ENCODE measurements at places on chromosomes 12 and 14.

DNA sequence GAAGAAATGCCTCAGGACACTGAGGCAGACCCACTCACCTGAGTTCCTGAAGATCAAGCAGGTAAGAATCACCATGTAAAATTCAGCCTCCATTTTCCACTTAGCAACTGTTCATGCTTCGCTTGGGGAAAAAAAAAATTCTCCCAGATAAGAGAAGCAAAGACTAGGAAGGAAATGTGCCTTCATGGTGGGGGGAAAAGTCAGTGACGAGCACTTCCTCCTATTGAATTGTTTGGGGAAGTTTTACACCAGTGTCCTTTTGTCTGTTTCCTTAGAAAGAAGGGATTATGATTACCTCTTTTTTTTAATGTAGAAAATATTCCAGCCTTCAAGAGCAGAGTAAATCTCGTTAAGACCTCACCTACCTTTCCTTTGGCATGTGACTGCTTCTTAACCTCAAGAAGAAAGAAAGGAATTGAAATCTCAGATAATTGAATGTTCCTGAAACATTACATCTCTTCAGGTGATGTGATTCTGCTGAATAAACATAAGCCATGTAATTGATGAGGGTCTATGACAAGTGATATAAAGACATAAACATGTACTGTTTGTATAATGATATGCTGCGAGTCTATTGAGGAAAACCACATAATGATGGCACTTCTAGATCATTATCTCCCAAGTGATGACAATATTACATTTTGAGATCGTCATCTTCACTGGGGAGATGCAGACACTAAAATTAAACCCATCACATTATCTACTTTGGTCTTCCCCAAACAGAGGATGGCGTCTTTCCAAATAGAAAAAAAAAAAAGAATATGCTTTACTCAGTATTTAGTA, at the start of gene PTPRB:
PTPRB (minus strand) TSS at position 127 of the 783 bp plus-strand sequence; CDS start at position 93, 34 bp downstream.
- no peak for DNase-seq

DNA sequence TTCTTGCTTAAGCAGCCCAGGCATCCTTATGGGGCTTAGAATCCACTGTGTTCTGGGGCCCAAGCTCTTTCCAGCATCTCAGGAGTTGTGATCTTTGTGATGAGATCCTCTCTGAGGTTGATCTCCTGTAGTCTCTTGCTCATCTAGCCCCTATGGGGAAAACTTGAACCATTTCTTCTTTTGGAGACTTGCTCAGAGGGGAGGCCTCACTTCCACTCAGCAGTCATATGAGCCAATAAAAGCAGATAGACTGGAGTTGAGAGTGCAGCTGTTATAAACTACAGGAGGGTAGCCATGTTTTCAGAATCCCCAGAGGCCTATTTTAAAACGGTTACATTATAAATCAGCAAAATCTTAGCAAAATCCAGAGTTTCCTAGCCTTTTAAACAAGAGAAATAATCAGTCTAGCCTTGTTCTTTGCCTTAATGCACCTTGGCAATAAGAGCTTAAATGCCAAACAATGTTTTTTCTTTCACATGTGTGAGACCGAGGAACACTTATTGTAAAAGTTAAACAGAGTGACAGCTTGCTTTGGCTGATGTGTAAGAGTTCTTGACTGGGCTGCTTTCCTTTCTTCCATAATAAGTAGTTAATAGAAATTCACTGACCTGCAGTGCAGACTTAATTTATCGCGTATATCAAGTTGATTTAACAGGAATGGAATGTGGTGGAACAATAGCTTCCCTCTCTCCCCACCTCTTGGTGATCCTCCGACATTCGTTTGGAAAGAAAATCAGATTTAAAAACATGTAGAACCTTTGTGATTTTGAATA, 168.3 kb downstream of the NEDD1 start:
- DNase-seq = no peak

- no peak for DNase-seq
Measured at GRCh38 chr12:80821513-80822000, 104.8 kb downstream of the MYF5 start.

- DNase-seq = no peak
Measured at GRCh38 chr14:35808076-35808637, 938 bp downstream of the RALGAPA1 start.

DNA sequence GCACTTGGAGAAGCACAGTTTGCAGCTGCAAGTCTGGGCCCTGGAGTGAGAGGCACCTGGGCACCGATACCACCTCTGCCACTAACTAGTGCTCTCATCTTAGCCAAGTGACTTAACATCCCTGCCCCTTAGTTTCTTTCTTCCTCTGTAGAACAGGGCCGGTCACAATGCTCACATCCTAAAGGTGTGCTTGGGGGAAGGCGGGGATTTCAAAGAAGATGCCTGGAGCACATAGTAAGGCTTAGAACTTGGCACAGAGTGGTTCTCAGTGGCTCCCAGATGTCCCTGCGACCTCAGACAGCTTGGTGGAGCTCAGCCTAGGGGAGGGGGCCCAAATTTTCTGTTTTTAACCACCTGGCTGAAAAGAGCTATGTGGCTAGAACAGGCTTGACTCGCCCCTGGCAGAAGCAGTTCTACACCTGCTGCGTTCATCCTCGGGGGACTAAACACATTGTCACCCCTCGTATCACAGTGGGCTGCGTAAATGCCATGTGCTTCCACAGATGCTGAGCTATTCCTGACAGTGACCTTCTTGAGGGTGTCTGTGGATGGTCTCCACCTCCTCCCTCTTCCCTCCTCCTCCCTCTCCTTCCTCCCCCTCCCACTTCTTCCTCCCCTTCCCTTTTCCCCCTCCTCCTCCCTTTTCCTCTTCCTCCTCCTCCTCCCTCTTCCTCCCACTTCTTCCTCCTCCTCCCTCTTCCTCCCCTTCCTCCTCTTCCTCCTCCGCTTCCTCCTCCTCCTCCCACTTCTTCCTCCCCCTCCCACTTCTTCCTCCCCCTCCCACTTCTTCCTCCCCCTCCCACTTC, 112.1 kb downstream of the PHETA1 start:
- no peak for DNase-seq

- DNase-seq = no peak
Measured at GRCh38 chr12:110330124-110330523, 49.1 kb downstream of the ATP2A2 start.

GRCh38 chr12:12216349-12217017, 50.4 kb downstream of the LRP6 start:
- no peak for DNase-seq

DNA sequence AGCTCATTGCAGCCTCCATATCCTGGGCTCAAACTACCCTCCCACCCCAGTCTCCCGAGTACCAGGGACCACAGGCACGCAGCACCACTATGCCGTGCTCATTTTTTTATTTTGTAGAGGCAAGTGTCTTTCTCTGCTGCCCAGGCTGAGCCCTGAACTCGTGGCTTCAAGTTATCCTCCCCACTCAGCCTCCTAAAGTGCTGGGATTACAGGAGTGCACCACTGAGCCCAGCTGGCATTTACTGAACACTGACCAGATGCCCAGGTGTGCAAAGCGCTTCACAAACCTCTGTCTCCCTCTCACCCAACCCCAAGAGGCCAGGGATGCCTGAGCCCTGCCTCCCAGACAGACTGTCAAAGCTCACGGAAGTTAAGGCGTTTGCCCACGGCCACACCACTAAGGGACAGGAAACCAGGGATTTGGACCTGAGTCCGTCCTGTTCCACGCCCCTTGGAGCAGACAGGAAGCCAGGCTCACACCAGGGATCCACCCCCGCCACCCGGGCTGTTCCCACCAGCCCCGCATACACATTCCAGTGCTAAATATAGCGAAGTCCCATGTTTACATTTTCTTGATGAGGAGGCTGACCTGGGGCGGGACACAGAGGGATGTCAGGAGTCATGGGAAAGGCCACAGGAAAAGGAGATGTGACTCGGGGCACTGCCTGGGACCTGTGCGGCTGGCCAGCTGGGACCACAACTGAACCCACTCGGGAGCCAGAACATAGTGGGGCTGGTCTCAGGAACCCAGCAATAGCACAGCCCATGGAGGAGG, 51.2 kb downstream of the TESC start:
- DNase-seq = no peak

DNA sequence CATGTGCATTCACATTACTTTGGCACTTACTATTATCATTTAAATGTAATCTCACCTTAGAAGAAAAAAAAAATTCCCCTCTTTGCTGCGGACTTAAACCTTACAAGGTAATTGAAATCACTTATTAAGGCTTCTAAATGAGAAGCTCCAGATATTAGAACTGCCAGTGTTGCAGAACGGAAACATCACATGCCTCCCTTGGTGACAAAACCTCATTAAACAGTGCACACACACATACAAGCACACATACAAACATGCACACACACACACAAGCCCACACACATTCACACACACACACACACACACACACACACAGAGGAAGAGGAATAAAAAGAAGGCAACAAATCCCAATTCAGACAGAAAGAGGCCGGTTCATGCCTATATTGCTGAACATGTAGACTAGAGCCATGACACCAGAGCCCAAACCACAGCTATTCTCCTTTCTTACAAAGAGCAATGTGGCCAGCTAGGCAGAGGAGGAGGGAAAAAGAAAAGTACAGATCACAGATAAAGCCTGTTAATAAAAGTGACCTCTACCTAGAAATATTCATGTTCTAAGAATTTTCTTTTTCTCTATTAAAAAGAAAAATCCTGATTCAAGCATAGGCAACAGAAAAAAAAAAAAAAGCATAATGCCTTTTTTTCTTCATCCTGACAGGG, 405.2 kb upstream of the FLRT2 start:
- no peak for DNase-seq

GRCh38 chr12:62136496-62136895, 123.7 kb upstream of the USP15 start:
- DNase-seq = no peak

GRCh38 chr12:130876297-130876696, 4.4 kb downstream of the RAN start:
- no peak for DNase-seq

DNA sequence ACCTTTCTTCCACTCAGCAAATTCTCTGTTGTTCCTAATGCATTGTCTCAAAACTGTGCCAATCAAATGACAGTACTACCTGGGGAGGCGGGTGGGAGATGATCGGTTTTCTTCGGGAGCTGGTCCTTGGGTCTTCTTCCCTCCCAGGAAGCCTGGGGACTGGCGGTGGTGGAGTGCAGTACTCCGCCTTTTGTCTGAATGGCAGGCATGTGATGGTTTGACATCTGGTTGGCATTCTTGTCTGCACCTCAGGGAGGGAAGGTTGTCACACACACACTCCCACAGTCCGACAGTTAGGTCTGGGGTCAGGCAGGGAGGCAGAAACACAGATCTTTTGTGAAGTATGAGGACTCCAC, 114.8 kb downstream of the SNAPC1 start:
- no peak for DNase-seq

DNA sequence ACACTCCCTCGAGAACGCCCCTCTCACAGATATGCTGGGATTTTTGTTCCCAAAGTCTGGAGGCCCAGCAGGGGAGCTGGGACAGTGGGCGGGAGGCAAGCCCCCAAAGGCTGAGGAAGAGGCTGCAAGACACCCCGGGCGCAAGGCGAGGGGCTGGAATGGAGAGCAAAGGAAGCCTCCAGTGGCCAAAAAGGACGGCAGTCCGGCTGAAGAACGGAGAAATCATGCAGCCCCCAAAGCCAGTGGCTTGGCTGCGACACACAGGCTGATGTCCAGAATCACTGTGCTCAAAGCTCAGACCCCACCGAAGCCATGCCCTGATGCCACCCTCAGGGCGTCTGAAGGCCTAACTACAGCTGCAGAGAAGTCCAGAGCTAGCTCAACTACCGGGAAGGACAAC, 10.9 kb downstream of the CLBA1 start:
- no peak for DNase-seq

- no peak for DNase-seq
Measured at GRCh38 chr14:28966416-28967233, 200.0 kb downstream of the FOXG1 start.

DNA sequence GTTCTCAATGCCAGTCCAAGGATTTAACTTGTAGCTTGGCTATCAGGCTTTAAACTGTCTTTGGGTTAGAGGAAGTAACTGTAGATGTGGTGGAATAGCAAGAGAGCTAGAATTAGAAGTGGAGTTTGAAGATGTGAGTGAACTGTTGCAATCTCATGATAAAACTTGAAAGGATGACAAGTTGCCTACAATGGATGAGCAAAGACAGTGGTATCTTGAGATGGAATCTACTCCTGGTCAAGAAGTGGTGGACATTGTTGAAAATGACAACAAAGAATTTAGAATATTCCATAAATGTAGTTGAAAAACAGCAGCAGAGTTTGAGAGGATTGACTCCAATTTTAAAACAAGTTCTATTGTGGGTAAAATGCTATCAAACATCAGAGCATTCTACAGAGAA, 199.0 kb downstream of the DUSP6 start:
- no peak for DNase-seq

DNA sequence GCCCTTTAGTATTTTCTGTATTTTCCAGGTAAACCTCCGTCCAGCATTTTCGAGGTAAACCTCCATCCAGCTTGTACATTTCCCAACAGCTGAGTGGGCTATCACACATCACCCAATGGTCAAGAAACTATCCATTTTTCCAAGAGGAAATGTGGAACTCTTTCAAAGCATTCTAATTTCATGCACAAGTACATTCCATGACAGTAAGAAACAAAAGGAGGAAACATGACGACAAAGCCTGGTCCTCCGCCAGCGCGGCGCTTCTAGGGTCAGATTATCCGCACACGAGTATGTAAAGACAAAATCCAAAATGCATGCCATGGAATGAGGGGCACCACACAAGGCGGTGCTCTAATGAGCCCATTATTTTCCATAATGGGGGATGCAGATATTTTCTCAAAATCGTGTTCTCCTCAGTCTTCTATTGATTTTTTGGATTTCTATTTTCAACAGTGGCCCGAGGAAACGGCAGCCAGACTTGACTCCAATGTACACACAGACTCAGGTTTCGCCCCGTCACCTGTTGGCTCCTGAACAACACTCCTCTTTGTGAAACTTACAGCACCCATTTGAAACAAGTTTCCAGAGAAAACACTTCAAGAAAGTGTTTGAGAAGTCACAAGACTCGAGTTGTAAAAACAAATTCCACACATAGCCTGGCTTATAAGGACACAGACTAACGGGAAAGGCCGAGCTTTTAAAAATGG, 107.4 kb downstream of the PRICKLE1 start:
- DNase-seq = no peak

- DNase-seq = no peak
Measured at GRCh38 chr12:124440031-124440626, 127.3 kb downstream of the NCOR2 start.

DNA sequence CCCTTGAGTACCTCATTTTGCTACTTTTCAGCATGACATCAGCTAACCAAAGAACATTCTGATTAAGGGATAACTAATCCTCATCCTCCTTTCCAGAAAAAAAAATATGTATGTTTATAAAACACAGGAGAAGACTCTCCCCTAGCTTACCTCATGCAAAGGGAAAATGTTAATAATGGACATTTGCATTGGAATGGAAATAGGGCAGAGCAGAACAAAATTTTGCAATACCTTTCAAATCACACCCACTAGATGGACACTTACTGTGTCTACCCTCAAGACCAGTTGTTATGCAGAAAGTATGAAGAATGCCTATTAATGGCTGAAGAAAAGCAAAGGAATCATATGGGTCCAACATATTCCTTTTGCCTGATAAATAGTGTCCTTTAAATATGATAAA, 8.9 kb upstream of the SLCO1A2 start:
- no peak for DNase-seq

GRCh38 chr14:56170028-56170427, 51.8 kb downstream of the PELI2 start:
- no peak for DNase-seq

GRCh38 chr12:111767362-111768158, 827 bp downstream of the ALDH2 start:
- no peak for DNase-seq
